GOT3 (cell line): ENCODE measurements at places on chromosomes 5 and 9.
A peak's percentile ranks its signal among the peaks of the same experiment; 100 is the strongest.

- no peak for DNase-seq
These were observed 42.2 kb upstream of the RNU6ATAC start for GRCh38 chr9:134206311-134207300.

DNA sequence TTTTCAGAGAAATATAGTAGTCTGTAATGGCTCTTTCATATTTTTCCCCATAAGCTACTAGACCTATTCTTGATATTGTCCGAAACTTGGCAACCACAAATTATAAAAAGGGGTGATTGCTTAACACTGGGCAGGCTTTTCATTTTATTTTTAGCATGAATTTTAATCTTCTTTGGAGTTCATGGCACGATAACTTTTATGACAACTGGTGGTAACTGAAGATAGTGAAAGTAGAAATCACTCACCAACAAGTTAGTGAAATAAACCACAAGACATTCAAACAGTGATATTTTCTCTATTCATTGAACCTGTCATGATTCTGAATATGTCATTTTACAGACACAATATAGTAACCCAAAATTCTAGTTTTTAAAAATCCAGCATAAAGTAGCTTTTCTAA lies 213.9 kb downstream of the PRDM9 start:
- DNase-seq = no peak

DNA sequence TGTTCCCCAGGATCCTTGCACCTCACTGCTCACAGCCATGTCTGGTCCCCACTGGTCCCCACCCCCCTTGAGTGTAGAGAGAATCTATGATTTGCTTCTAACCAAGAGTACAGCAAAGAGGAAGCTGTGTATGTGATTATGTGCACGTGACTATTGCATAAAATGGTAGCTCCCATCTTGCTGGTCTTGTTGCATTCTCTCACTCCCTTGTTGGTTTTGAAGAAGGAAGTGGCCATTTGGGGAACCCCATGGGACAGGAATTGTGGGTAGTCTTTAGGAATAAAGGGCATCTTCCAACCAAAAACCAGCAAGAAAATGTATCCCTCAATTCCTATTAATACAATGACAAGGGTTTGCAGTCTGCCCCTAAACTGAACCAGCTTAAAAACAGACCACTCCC lies 5.2 kb upstream of the FCN2 start:
- no peak for DNase-seq

DNA sequence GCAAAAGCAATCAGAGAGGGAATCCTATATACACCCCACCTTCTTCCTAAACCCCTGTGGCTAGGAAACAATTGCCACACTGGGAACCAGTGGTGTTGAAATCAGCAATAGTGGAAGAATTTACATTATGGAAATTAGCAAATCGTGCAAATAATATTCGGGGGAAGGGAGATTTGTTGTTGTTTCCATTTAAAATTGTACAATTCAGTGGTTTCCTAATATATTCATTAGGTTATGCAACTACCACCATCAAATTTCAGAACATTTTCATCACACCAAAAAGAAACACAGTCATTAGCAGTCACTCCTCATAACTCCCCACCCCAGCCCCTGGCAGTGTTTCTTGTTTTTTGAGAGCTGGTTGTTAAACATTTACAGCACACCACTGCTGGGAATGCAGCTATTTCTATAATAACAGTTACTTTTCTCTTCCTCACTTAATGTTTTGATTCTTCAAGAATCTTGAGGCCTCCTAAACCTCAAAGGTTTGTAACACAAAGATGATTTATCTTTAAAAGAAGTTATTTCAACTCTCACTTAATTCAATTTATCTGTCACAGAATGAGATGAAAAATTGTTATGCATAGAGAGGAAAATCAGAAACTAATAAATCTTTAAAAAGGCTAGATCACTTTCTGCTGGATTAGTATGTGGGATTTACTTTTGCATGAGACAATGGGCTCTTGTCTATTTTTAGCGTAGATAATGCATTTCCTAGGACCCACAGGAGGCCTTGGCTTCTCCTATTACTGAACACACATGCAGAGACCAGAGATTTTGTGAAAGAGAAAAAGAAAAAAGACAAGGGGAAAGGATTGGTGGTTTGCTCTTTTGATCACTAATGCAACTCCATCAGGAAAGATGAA lies 91.8 kb upstream of the DAPK1 start:
- no peak for DNase-seq

DNA sequence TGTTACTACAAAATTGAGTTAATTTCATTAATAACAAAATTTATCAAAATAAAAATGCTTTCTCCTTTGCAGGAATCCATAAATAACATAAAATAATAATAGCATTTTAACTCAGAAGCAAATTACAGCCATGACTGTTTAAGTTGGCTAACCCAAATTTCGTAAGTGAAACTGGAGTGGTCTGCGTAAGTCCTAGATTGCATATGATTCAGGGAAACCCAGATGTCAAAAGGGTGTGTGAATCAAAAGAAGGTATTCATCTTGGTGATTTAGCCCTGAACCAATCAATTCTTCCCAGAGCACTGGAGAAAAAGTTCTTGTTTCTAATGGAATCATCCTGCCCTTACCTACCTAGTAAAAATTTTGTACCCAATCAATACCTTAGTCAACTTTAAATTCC lies 547.6 kb downstream of the RAB3C start:
- DNase-seq = no peak

GRCh38 chr9:92769286-92769685 lies 4.7 kb upstream of the BICD2 start:
- no peak for DNase-seq

GRCh38 chr5:68834491-68834981 lies 259.3 kb upstream of the SLC30A5 start:
- DNase-seq = no peak

DNA sequence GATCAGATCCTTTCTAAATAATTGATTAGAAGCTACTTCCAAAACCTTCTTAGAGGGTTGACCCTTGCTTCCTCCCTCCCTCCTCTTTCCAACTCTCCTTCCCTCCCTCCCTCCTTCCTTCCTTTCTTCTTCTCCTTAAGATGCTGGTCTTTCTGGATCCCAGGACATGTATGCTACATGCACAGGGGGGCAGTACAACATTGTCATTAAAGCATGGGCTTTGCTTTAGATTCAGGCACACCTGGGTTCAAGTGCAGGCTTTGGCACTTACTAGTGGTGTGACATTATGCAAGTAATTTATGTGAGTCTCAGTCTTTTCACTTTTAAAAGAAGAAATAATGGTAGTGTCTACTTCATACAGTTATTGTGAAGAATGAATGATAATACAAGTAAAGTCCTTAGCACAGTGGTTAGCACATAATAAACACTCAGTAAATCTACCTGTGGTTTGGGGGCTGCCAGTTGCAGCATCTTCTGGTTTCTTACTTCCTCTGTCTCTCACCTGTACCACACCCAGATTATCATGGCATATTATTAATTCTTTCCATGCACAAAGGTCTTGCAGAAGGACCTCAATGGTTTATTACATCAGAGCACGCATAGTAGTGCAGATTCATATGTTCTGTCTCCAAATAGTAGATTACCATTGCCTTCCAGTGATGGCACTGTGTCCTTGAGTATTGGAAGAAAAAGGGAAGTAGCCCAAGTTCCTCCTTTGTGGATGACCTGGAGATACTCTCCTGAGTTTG lies 154.1 kb downstream of the ARHGAP26 start:
- DNase-seq = no peak

DNA sequence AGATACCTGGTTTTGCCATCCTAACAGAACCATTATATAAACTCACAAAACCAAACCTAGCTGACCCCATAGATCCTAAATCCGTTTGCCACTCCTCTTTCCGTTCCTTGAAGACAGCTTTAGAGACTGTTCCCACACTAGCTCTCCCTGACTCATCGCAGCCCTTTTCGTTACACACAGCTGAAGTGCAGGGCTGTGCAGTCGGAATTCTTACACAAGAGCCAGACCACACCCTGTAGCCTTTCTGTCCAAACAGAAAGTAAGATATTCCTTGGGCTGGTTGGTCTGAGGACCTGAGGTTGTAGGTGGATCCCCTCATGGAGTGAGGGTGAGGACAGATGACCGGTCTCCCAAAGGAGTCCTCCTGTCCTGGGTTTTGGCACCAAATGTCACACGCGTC lies 56.7 kb upstream of the NAA35 start:
- DNase-seq = no peak

GRCh38 chr5:98586581-98586980 lies 186.9 kb upstream of the RGMB start:
- DNase-seq = no peak

GRCh38 chr5:90601468-90601867 lies 42.9 kb downstream of the ADGRV1 start:
- DNase-seq = no peak

GRCh38 chr5:77180167-77181081 lies 30.1 kb upstream of the PDE8B start:
- no peak for DNase-seq

DNA sequence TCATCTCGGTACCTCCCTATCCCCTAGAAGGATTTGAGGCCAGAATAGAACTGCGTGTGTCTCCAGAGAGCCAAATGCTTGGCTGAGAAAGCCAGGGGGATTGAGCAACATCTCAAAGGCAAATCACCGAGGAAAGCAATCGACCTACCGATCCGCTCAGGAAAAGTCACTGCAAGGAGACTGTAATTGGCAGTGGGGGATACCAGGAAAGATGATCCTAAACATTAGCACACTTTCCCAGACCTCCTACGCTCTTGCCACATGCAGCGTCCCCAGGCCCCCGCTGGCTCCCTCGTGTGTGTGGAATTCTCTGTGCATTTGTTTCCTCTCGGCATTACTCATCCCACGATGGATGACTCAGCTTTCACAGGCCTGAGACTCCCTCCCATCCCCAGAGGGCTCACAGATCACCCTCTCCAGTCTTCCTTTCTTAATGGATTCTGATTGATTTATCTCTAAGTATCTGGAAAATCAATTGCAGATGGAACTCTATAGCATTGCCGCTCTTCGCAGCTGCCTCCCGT lies 82.2 kb upstream of the ICE1 start:
- DNase-seq = peak; percentile 75

- DNase-seq = no peak
These were observed 377.9 kb upstream of the ITGA1 start for GRCh38 chr5:52409835-52410234.

DNA sequence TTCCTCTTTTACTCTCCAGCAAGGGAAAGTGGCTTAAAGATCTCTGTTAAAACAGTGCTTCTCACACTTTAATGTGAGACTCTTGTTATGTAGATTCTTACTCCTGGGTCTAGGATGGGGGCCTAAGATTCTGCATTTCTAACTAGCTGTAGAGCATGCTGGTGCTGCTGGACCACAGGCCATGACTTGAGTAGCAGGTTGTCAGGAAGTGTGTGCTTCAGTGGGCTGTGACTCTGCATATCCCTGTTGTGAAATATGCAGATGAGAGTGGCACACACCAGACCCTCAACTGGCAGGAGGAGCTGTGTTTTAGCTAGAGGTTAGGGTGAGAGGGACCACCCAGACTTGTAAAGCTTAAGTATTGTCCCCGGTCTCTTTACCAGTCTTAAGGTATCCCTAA lies 191.1 kb upstream of the DMRT1 start:
- DNase-seq = no peak

DNA sequence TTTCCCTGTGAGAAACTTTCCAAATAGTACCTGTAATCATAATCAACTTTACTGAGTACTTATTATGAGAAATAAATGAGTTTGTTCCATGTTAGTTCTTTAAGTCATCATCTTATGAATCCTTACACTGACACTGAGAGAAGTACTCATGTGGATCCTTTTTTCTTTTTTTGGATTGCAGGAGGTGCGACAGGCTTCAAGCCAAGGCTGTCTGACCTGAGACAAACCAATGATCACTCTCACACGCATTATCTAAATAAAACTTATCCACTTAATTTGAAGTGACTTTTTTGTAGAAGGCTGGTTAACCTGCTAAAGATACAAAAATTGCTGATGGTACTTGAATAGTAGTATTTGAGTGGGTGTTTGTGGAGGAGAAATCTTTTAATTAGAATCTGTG lies 39.5 kb downstream of the JAKMIP2 start:
- no peak for DNase-seq

GRCh38 chr9:107833295-107833694 lies 343.7 kb upstream of the KLF4 start:
- no peak for DNase-seq

GRCh38 chr5:23506329-23507236 lies 826 bp upstream of the PRDM9 start:
- DNase-seq = no peak

DNA sequence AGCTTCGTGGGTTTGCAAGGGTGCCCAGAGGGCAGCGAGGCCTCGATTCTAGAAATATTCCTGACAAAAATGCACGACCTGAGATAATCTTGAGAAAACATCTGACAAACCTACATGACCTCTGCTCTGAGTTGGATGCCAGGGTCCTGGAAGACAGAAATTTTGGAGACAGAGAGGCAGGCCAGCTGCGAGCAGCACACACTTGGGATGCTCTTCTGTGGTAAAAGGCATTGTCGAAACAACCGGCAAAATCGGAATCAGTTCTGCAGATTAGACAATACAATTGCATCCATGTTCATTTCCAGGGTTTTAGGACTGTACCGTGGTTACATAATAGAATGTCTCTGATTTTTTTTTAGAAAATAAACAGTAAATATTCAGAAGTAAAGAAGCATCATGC lies 74.2 kb downstream of the GADD45G start:
- DNase-seq = no peak

DNA sequence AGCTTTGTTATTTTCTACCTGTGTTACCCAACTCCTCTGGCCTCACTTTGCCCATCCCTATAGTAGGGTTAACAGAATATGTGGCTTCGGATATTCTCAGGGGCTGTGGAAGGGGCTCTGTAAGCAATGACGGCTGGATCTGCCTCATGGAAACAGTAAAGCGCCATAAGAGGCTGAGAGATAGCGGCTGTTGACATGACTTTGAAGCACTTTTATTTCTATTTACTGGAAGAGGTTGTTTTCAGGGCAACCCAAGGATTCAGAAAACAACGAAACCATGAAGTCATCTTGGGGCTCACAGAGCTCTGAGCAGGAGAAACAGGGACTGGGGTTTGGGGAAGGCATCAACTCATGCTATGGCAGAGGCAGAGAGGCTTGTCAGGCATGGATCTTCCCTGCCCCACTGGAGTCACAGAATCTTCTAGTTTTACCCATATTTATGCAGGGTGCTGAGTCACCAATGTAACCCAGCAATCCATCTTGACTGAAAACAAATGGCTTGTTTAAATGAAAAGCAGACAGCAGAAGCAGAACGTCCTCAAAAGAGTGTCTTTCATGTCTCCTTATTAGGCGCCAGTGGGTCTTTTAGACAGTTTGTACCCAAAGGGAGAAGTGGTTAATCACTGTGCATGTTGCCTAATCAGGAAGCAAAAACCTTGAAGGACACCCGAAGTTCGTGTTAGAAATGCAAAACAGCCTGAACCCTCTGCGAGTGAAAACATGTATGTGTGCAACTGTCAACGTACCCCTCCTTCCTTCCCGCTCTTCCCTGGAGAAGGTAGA lies 113.0 kb downstream of the COL23A1 start:
- DNase-seq = no peak

- DNase-seq = no peak
These were observed 5.4 kb upstream of the ADRA1B start for GRCh38 chr5:159910843-159911229.

DNA sequence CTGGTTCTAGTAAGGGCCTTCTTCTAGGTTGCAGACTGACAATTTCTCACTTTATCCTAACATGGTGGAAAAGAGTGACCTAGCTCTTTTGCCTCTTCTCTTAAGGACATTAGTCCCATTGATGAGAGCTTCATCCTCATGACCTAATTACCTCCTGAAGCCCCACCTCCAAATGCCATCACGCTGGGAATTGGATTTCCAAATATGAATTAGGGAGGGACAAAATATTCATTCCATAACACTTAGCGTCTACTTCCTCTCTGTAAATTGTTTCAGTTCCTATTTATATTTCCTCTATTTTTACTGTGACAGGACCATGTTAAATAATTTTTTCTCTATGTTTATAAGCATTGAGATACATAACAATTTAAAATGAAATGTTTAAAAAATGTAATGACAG lies 408.8 kb downstream of the CDH10 start:
- no peak for DNase-seq

GRCh38 chr9:131867611-131868192 lies 127.8 kb upstream of the RAPGEF1 start:
- DNase-seq = no peak
